SIG-M5 (cell line): ENCODE measurements at places on chromosomes 1 and 21.

- DNase-seq = no peak
Measured at GRCh38 chr1:10863886-10864285, 67.4 kb upstream of the CASZ1 start.

DNA sequence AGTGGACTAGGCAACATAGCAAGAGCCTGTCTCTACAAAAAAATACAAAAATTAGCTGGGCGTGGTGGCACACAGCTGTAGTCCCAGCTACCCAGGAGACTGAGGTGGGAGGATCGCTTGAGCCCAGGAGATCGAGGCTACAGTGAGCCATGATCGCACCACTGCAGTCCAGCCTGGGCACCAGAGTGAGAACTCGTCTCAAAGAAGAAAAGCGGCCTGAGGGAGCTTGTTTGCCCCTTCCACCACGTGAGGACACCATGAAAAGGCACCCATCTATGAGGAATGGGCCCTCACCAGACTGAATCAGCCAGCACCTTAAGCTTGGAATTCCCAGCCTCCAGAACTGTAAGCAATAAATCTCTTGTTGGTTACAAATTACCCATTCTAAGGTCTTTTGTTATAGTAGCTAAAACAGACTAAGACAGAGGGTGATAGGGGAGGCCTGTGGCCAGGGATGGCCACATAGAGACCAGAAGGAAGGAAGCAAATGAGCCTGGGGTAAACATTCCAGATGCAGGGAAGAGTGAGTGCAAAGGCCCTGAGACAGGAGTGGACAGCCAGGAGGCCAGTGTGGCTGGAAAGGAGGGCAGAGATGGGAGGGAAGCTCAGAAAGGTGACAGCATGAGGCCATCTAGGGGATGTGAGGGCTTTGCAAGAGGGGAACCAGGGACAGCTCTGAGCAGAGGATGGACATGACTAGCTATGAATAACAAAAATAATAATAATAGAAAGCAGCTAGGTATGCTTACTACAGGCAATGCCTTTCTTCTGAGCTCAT lies 120.1 kb downstream of the MATN1 start:
- DNase-seq = no peak

GRCh38 chr1:184050636-184051035 lies 894 bp upstream of the TSEN15 start:
- no peak for DNase-seq

DNA sequence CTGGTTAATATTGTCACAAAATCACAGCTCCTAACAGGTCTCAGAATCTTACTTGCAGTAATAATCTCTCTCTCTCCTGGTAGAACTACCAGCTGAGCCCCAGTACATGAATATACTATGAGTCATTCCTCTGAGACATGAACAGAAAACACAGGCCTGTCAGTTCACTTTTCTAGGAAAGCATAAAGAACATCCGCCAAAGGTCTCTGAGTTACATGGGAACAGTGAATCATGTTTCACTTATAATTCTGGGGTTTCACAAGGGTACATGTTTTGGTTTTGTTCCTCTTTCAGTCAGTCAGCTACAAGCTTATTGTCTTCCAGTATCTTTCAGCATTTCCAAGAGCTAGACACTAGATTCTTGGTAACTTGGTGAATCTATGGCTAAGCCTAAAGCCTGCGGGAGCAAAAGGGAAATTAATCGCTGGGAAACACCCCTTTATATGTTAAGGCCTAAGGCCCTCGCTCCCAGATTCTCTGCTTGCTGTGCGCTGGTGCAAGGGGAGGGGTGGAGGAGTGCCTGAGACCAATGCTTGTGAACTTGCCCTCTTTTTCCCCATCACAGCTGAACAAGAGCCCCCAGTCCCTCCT lies 31.7 kb downstream of the IFNGR2 start:
- DNase-seq = peak; percentile 97

GRCh38 chr1:185427264-185427663 lies 110.2 kb upstream of the IVNS1ABP start:
- DNase-seq = no peak
